ENCODE measurements at places on chromosomes 2 and 18. TPM values are rescaled to one million over a fixed set of nuclear protein-coding genes. Genes with fewer than 3 reads are reported as not detected.

The FEV gene
- not detected for total RNA-seq

The SGPP2 gene
- 14.5 TPM for total RNA-seq

The ADD2 gene
- 3.0 TPM for total RNA-seq

The ACMSD gene
- not detected for total RNA-seq

The MRO gene
- total RNA-seq = 4.3 TPM

The GNAL gene
- total RNA-seq = 1.4 TPM
